SJSA1 (cell line): ENCODE measurements at places on chromosomes 2 and 18. TPM values are rescaled to one million over a fixed set of nuclear protein-coding genes. Genes with fewer than 3 reads are reported as not detected.

The SULT1C2 gene
- total RNA-seq: not detected in 2 replicates

The DQX1 gene
- not detected in 2 replicates for total RNA-seq

The CCDC74A gene
- 0.63 and 4.3 TPM in 2 replicates for total RNA-seq

The ERICH2 gene
- not detected in 2 replicates for total RNA-seq

The TUBA4B gene
- not detected in 2 replicates for total RNA-seq

The TRIM43 gene
- total RNA-seq: not detected in 2 replicates

The AGXT gene
- 0.26 TPM in 1 of 2 replicates, not detected in the other for total RNA-seq

The DTNB gene
- 1.0 and 2.6 TPM in 2 replicates for total RNA-seq

The DPP10 gene
- total RNA-seq: not detected in 2 replicates

The PDE11A gene
- total RNA-seq: 0.38 and 0.42 TPM in 2 replicates

The PCARE gene
- not detected in 2 replicates for total RNA-seq

The ST8SIA5 gene
- total RNA-seq: under 0.01 TPM in 1 of 2 replicates, not detected in the other

The CFAP221 gene
- total RNA-seq: not detected in 2 replicates

The KCNE4 gene
- 3.1 and 4.3 TPM in 2 replicates for total RNA-seq

The UGT1A10 gene
- total RNA-seq: not detected in 2 replicates

The RFTN2 gene
- 0.16 and 0.21 TPM in 2 replicates for total RNA-seq

The GRHL1 gene
- 1.3 and 2.3 TPM in 2 replicates for total RNA-seq

The CCBE1 gene
- 5.1 and 6.6 TPM in 2 replicates for total RNA-seq
